ENCODE measurements at places on chromosomes 7 and 10.

GRCh38 chr7:27111751-27112277 lies 9.3 kb upstream of the HOXA2 start:
- DNase-seq: no peak

GRCh38 chr10:106576534-106576933 lies 588.0 kb downstream of the SORCS1 start:
- no peak for DNase-seq

DNA sequence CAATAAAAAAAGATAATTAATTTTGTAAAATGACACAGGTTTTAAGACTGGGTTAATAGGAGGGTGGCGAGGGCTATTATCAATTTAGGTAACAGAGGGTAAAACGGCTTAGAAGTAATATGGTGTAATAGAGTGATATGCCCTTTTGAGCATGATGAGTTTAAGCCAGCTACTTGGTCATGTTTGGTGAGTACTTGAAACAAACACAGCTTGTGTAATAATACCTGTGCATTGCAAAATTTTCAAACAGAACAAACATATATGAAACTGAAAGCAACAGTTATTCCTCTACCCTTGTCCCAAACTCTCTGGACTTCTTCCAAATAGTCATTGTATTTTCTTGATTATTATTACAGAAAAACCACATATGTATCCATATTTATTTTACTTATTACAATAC lies 241.7 kb downstream of the MAGI2 start:
- DNase-seq: no peak

DNA sequence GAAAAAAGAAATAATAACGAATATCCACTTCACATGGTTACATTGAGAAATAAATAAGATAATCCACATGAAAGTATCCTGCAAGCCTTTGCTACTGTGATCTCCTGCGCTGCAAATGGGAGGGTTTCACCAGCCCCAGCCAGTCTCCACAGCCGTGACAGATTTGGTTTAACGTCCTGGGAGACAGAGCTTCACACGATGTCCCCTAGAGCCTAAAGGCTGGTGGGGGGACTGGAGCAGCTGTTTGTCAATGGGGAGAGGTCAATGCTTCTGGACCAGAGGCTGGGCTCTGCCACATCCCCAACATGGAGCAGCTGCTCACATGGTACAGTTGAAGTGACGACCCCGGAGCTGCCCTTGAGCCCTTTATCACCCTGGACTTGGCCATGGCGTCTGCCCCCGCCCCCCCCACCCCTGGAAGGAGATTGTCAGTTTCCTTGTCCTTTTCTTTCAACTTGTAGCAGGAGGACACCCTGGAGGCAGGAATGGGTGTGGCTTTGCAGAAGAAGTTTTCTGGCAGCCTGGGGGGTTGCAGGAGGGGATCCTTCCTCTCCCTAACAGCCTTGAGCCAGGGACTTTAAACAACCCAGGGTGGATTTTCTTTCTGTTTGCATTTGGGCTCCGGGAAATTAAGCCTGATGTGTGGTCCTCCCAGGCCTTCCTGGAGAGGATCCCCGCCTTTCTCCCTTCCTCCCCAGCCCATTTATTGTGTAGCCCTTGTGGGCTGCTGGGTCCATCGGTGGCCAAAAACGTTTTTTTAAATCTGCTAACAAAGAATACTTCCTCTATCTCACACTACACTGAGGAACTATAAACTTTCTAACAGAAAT lies 37.0 kb upstream of the MXI1 start:
- no peak for DNase-seq

- DNase-seq: no peak
Observed at GRCh38 chr7:105617280-105618015, 36.2 kb upstream of the EFCAB10 start.

GRCh38 chr7:12540850-12541249 lies 29.7 kb upstream of the SCIN start:
- no peak for DNase-seq

- peak; percentile 13 for DNase-seq
Observed at GRCh38 chr10:26215935-26216584, 514 bp upstream of the GAD2 start.

DNA sequence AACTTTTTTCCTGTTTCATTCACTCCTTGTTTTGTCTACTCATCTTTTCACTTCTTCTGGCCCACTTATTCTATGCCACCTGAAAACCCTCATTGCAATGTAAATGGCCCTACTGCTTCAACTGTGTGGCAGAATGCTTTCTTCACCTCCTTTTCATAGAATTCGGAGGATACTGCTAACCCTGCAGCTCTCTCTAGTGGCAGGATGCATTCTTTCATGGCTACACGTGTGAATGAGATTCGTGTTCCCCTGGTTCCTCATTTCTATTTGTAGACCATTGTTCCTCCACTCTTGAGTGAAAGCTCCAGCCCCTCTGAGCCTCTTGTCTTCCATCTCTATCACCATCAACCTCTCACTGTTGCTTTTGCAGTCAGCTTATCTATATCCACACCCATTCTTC lies 20.9 kb upstream of the CYP26C1 start:
- peak; percentile 22 for DNase-seq

GRCh38 chr7:24715661-24716479 lies 41.4 kb downstream of the GSDME start:
- no peak for DNase-seq

DNA sequence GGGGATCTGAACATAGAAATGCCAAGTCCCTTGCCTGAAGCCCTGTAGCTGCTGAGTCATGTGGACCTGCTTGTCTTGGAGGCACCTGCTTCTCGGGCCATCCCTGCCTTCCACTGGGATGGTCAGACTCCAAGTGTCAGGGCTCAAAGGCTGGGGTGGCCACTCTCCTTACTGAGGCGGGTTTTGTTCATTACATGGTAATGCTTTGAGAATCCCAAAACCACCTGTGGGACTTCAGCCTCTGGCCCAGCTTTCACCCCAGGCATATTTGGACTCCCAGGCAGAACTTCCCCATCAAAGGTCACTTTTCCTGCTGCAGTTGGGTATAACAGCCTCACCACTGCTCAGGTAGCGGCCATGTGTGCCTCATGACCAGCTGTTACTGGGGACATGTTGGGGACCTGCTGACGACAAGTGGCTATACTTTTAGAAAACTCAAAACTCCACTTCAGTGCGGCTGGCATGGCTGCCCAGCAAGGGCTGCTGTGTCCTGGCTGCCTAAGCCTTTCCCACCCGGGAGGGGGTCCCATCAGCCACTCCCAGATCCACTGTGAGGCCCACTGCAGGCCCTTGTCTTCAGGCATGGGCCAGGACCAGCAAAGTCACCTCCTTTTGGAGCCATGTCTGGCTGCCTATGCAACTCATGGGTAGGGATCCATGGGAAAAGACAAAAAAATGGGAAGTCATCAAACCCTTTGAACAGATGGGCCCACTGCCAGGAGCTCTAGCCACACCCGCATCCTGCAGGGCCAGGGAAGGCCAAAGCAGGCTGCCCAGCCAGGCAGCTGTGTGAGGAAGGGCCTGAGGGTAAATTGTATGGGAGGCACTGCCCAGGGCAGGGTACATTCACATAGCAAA lies 96.7 kb downstream of the ARHGAP22 start:
- no peak for DNase-seq

- DNase-seq: no peak
Observed at GRCh38 chr10:51986516-51986915, 287.1 kb upstream of the CSTF2T start.

DNA sequence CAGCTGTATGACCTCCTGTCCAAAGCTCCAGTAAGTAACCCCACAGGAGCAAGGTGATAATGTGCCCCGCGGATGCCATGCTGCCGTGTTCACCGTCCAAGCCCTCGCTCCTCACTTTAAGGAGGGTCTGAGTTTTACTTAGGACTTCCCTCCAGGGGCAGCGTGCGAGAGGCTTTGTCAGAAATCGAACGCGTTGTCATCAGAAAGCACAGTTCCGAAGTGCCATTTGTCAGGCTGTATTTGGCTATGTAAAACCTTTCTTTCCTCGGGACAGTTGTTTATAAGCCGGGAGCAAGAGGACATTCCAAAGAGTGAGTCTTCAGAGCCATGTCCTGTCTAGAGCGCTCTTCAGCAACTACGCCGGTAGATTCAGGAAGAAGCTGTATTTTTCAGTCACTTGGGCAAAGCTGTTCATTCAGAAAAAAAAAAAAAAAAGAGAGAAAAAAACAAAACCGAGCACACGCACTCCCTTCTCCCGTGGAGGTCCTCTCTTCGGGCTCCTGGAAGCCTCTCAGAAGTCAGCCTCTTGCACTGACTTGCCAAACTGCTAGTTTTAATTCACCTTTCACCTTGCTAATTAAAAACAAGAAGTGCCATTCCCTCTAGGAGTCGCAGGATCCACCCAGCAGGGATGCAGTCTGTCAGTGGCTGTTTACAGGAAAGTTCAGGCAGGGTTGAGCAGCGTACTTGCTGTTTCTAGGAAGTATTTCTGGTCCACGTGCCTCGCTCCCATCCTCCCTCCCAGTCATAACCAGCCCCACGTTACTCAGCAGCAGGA lies at the start of gene SEMA3E:
TSS of gene SEMA3E (minus strand) at position 676 of the 778 bp plus-strand sequence.
- no peak for DNase-seq

GRCh38 chr10:33073641-33074415 lies 115.8 kb upstream of the ITGB1 start:
- no peak for DNase-seq

- DNase-seq: no peak
Observed at GRCh38 chr7:51253157-51253556, 63.5 kb downstream of the COBL start.

- DNase-seq: peak; percentile 1
Observed at GRCh38 chr7:80018941-80019808, 115.5 kb upstream of the GNAI1 start.

- no peak for DNase-seq
Observed at GRCh38 chr7:78490524-78490923, 692.0 kb downstream of the PHTF2 start.

DNA sequence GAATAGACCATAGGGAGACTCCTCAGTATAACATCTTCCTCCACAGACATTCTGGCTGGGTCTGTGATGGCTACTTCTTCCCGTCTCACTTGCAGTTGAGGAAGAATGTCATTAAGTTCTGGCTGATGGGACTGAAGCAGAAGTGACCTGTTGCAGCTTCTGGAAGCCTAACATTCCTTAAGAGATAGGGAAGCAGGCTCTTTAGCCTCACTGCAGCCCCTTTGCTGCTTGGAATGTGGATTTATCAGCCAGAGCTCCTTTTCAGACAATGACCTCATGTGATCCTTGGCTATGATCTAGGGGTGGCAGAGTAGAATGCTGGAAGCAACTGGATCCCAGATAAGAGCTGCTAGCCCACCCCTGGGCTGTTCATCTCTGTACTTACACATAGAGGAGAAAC lies 142.5 kb downstream of the RNF216 start:
- DNase-seq: no peak

GRCh38 chr10:77718957-77719356 lies 81.3 kb upstream of the KCNMA1 start:
- no peak for DNase-seq

GRCh38 chr7:55073051-55073511 lies 54.3 kb downstream of the EGFR start:
- peak; percentile 2 for DNase-seq

- no peak for DNase-seq
Observed at GRCh38 chr7:83038787-83039186, 123.9 kb downstream of the PCLO start.

- DNase-seq: no peak
Observed at GRCh38 chr7:76000566-76000965, 6.2 kb upstream of the TMEM120A start.

- no peak for DNase-seq
Observed at GRCh38 chr7:24913801-24914464, 66.0 kb downstream of the OSBPL3 start.

DNA sequence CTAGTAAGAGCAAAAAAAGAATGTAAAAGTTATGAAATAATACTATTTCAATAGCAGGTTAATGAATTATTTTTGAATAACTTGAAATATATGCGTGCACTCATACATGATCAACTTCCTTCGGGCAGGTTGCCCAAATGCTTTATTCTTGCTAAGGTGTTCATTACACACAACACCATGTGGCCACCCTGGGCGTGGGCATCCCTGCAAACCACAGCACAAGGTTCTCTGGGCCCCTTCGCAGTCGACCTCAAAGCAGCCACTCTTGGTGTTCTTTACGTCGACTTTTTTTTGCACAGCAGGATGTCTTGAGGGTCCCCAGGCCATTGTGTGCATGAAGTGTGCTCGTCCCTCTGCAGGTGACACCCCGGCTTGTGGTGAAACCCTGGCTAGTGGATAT lies 300.7 kb upstream of the PITRM1 start:
- DNase-seq: no peak

DNA sequence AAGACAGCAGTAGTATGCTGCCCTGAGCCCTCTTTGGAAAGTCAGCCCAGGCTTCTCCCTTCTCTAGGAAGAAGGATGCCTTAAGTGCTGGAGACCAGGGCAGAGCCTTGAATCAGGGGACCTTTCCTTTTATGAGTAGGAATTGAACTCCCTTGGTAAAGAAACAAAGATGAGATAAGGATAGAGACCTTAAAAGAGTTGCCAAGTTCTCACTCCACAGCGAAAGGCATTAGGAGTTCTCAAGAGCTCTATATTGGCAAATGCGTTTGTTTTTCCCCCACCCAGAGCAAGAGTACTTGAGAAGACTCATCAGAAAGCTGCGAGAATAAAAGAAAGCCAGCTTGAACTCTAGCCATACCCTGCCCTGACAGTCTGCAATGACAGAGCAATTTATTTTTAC lies 72.9 kb upstream of the OGDHL start:
- DNase-seq: no peak

- no peak for DNase-seq
Observed at GRCh38 chr10:47101807-47102206, 190.6 kb downstream of the PTPN20 start.

GRCh38 chr7:113684165-113684564 lies 234.6 kb downstream of the PPP1R3A start:
- no peak for DNase-seq

DNA sequence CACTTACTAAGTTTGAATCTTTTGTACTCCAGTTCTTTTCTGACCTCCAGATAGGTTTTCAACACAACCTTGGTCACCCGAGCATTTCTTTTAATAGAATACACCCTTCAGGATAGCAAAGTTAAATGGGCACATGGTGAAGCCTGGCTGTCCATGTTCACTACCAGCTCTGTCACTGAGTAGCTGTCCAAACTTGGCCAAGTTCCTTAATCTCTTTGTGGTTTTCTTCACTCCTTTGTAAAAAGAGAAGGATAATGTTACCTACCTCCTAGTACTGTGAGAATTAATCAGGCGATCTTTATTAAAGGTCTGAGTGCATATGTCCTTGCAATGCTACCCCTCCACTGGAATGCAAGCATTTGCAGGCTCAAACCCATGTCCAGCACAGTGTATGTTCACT lies 128.1 kb upstream of the PTPRZ1 start:
- DNase-seq: no peak

- no peak for DNase-seq
Observed at GRCh38 chr7:139212133-139212532, 18.9 kb upstream of the UBN2 start.

GRCh38 chr10:118501637-118502440 lies 93.6 kb downstream of the PRLHR start:
- no peak for DNase-seq
